Vagina (tissue), 2 donors: ENCODE measurements at places on chromosomes 4 and X.

GRCh38 chr4:154818230-154818629 lies 37.2 kb downstream of the RBM46 start:
- no peak for DNase-seq

DNA sequence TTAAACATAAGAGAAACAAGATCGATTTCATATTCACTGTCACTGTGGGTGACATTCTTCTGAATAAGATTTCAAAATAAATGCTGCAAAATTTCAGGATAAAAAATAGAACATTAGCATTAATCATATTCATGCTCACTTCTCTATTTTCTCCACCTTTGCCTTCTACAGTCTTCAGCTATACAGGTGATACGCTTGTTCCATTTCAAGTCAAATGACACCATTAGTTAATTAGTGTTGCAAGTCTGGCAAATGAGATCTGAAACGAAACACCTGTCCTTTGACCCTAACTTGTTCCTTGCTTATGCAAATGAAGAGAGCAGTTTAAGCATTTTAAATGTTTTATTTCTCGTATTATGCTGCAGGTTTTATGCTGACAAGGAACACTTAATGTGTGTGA lies 667.5 kb upstream of the MAGEB2 start:
- no peak for DNase-seq

DNA sequence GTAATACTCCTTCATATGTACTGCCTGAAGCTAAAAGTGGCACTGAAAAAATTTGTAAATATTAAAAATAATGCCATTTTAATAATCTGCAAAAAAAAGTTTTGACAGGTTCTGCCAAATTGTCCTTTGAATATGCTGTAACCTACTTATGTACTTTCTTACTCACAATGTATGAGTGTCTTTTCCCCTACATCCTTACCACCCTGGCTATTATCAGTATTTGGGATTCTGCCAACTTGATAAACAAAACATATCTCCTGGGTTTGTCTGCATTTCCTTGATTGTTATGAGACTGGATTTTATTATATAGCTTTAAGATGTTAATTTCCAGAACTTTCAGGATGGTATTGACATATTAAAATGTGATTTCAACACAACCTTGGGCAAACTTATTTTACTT lies 187.9 kb downstream of the CHM start:
- DNase-seq, result no peak

GRCh38 chr4:143616771-143617170 lies 83.7 kb downstream of the FREM3 start:
- DNase-seq, result no peak

DNA sequence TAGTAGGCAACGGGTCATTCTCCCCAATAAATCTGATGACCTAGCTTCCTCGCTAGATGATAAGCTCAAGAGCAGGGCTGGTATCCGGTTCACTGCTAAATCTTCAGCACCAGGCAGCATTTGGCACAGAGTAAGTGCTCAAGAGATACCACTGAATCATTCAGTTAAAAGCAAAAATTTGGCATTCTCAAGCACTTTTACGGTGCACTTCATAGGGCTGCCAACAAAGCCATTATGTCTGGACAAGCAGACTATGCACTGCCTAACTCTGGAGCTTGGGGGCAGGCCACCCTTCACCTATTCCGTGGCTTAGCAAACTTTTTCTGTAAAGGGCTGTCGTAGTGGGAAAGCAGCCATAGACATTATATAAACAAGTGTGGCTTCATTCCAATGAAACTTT lies 23.8 kb upstream of the CXorf38 start:
- no peak for DNase-seq

GRCh38 chr4:7698584-7698983 lies 241.1 kb downstream of the AFAP1 start:
- DNase-seq, result no peak

DNA sequence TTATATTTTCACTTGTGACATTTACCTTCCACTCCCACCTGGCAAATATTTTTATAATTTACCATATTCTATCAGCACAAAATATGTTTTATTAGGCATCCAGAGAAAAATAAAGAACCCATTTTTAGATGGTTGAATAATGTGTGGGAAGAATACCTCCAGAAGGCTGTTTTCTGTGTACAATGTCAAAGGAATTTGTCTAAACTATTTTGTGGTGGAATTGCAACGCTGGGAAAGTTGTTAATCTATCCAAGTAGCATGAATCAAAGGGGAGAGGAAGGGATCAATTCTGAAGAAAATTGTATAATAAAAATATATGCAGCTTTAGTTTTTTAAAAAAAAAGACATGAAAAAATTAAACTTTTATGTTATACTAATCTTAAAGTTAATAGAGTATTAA lies 706.5 kb downstream of the FSTL5 start:
- no peak for DNase-seq

GRCh38 chr4:10715696-10716095 lies 31.1 kb upstream of the CLNK start:
- no peak for DNase-seq
